ENCODE measurements at places on chromosomes 6 and 20.
A peak's percentile ranks its signal among the peaks of the same experiment; 100 is the strongest.

GRCh38 chr6:159059141-159059540 lies 14.3 kb upstream of the TAGAP start:
- DNase-seq: no peak

- DNase-seq: no peak
Measured at GRCh38 chr20:10218536-10219451, at the start of gene SNAP25. TSS of gene SNAP25 (plus strand) at chr20:10218830. CDS start at chr20:10275492, 56,662 bp downstream.

GRCh38 chr6:142355520-142356174 lies 53.8 kb downstream of the ADGRG6 start:
- no peak for DNase-seq

DNA sequence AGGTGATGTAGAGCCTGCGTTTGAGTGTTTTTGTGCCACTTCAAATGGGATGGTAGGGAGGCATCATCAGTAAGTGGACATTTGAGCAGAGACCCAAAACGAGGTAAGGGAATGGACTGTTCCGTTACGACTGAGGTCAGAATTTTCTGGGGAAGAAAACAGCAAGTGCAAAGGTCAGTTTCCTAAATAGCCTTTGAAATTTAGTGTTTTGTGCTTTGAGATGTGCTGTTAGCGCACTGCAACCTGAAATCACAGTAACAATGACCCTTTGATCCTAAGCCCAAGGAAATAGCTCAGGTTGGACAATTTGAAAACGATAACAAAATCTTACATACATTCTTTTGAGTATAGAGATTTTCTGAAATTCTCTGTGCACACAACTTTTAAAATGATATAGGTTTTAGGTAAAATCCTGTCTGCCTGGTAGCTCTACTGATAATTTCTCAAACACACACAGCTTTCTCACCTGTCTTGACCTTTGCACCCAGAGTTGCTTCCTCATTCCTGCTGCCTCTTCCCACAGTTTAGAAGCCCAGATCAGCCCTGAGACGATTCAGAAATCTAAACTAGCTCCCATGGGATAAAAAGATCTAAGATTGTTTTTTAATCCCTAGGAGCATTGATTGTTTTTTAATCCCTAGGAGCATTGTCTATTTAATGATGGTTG lies 22.1 kb downstream of the DCBLD1 start:
- no peak for DNase-seq

DNA sequence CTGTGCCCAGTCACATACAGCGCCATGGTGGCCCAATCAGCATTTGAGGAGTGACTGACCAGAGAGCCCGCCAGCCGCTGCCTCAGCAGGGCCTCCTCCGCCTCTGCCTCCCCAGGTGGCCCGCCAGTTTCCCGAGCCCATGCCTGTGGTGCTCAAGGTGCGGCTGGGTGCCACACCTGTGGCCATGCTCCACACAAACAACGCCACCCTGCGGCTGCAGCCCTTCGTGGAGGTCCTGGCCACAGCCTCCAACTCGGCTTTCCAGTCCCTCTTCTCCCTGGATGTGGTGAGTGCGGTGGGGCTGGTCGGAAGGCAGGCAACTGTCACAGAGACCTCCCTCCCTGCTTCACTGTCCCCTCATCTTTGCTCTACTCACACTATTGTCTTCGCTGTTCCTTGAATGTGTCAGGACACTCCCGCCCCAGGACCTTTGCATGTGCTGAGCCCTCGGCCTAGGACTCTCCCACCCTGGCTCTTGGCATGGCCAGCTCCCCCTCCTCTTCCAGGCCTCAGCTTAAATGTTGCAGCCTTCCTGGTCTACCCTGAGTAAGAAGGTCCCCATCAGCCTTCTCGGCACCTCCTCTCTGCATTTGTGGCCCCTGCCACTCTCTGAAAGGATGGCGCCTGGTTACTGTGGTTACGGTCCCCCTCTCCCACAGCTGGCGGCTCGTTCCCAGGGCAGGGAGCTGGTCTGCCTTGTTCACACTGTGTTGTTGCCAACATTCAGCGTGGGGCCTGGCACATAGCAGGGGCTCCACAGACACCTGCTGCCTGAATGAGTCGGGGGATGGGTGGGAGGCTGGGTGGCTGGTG lies 11.8 kb upstream of the BPIFB6 start:
- no peak for DNase-seq

DNA sequence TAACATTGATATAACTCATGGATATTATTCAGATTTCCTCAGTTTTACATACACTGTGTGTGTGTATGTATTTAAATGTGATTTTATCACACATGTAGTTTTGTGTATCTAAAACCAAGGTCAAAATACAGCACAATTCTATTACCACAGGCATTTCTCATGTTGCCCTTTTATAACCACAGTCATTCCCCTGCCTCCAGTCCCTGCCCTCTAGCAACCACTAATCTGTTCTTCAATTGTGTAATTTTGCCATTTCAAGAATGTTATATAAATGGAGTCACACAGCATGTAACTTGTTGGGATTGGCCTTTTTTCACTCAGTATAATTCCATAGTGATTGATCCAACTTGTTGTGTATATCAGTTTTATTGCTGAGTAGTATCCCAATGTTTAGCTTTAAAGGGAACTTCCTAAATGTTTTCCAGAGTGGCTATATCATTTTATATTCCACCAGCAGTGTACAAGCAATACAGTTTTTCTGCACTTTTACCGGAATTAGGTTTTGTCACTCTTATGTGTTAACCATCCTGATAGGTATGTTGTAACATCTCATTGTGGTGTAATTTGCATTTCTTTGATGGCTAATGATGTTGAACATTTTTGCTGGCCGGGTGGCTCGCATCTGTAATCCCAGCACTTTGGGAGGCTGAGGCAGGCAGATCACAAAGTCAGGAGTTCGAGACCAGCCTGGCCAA lies 338.2 kb downstream of the SOX4 start:
- no peak for DNase-seq

DNA sequence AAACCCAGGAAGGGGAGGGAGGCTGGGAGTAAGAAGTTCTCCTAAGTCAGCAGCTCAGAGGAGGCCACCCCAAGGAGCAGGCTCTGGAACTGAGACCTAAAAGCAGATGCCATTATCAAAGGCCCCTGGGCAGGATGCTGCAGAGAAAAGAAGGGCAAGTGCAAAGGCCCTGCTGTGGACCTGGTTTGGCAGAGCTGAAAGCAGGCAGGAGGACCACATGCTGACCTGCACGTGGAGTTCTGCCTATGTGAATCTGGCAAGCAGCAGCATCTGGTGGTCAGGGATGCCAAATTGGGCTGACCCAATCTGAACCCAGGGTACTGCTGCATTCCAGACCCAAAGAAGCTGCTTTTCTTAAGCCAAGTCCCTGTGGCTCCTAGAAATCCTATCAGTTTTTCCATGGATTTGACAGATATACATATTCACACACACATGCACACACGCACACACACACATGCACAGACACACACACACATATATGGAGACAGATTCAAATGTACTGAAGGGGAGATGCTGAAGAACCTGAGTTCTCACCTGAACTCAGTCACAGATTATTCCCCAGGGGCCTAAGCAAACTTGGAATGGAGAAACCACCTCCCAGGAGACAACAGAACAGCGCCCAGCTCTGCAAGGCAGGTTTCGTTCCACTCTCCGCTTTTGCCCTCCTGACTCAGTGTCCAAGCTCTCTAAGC lies 119.9 kb downstream of the FOXA2 start:
- no peak for DNase-seq

DNA sequence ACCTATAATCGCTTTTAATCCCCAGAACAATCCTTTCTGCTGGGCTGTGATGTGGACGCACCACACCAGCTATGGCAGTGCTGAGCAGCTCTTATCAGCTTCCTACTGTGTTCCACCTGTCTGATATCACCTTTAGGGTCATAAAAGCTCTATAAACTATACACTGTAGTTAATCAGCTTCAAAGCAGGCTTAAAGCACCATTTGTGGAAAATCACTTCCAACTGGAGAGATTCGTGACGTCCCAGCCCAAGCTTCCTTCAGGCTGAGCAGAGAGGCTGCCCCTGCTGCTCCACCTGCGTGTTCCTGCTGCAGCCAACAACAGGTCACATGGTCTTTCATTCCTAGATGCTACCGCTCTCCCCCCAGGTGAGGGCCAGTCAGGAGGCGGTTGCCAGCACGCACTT lies 156.5 kb downstream of the SMOC2 start:
- DNase-seq: no peak

DNA sequence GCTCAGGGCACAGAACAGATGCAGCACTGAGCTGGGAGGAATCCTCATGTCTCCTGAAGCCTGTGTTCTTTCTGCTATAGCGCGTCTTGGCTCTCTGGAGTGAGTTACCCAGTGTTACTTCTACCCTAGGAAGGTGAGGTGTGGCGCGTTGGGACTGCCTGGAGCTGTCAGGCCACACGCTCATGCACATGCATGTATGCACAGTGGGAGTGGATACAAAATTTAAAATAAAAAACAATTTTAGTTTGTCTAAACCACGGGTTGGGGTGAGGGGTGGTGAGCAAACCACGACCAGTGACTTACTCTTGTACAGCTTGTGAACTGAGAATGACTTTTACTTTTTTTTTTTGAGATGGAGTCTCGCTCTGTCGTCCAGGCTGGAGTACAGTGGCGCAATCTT lies 298.6 kb upstream of the SUPT3H start:
- peak; percentile 33 for DNase-seq

- DNase-seq: no peak
Measured at GRCh38 chr6:34068462-34069044, 77.3 kb downstream of the GRM4 start.

- no peak for DNase-seq
Measured at GRCh38 chr6:163296835-163297519, 117.5 kb upstream of the QKI start.

GRCh38 chr20:38591474-38592410 lies 9.9 kb upstream of the ARHGAP40 start:
- DNase-seq: no peak

DNA sequence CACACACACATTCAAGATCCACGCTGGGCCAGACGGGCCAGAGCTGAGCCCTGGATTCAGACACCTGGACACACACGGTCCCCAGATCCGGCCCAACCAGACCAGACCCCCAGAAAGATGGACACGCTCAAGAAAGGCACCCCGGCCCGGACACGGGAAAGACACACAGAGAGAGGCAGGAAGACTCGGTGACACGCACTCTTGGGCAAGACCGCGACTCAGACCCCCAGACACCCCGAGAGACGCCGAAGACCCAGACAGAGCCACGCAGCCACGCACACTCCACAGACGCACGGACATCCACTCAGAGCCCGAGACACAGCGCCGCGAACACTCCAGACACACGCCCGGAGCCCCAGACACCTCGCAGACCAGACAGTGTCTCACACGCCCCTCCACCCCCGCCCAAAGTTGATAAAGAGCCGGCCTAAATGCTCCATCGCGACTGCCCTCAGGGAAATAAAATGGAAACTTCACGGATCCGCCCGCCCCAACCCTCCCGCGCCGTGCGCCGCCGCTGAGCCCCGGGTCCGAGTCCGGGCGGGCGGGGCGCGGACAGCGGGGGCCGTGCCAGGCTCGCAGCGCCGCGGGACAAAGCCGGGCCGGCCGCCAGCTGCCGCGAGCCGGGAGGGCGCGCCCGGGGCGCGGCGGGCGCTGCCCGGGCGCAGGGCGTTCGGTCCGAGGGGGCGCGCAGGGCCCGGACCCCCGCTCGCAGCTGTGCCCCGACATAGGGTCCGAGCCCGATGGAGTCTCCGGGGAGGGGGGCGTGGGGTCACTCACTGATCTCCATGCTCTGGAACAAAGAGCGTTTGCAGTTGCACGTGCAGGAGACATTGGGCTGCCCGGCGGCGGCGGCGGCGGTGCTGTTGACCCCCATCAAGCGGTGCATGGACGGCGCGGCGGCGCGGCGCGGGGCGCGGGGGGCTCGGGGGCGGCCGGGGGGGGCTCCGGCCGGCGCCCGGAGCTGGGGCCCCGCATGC lies 831 bp downstream of the PMEPA1 start:
- no peak for DNase-seq

DNA sequence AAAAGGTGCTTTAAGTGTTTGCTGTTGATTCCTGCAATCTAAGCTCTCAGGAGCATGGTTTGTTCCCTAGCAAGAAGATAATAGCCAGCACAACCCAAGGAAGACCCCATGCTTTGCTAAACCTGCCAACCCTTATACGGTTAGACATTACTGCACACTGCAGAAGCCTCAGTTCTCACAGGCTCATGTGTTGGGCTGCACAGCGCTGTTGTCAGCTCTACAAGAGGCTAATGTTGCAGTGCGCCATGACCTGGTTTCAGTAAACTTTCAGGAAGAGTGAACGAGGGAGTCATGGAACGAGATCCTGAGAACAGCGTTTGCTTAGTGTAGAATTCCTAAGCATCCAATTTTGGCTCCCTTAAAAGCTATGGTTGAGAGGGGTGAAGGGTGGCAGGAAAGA lies 218.5 kb downstream of the ARHGAP18 start:
- no peak for DNase-seq

DNA sequence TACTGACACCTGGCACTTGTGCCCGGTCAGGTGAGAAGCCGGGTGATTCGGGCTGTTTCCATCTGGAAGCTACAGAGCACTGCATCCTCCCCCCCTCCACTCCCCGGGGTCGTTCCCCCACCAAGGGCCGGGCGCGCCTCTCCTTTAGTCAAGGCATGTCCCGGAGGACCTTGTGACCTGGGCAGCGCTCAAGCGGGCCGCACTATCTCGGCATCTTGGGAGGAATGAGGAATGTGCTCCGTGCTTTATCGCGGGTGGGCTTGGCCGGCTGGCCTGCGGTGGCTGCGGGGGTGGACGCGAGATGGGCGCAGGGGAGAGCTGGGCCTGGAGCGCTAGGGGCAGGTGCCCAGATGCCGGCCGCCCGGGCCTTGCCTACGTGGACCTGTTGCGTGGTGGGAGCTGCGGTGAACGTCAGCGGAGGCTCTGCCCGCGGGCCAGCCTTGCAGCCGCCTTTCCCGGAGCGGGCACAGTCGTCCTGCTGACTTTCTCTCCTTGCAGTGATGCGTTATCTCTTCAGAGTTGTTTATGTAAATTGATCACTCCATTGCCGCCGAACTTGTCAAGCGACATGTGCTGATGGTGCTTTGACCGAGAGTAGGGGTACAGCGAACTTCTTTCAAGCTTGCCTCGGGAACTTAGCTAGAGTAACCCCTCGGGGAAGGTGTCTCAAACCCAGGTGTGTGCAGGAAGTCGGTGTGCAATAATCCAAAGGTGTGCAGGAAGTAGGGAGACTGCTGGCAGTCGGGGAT lies 1.1 kb downstream of the LRRC1 start:
- no peak for DNase-seq

DNA sequence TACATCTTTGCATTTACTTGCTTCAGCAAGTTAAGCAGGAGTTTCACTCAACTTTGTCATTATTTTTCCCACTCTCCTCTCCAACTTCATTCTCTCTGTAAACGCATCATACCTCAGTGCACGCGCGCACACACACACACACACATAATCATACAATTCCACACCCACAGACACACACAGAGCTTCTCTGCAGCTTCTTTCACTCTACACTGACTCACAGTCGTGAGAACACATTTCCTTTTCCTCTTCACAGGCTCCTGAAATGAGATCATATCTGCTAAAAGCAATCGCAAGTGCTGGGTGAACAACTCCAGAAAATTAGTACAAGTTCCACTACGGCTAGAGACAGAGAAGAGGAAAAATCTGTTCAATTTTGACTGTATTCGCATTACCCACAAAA lies 215.4 kb downstream of the PTPRT start:
- peak; percentile 76 for DNase-seq

DNA sequence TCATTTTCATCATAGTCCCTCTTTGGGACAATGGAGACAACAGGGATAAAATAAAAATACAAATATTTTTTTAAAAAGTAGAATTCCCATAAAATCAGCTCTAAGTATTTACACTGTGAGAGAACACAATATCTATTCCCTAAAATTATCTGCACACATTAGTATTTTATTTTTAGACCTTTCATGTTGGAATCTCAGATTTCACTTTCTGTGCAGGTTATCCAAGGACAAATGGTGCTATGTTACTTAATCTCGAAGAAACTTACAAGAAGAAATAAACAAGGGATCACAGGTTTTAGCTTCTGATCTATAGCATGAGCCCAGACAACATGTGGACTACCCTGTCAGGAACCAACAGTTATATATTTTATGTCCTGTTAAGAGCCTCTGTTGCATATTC lies 23.0 kb upstream of the LYRM2 start:
- no peak for DNase-seq

All from Karpas-422 (cell line).